ENCODE measurements at places on chromosomes 16 and 17.

DNA sequence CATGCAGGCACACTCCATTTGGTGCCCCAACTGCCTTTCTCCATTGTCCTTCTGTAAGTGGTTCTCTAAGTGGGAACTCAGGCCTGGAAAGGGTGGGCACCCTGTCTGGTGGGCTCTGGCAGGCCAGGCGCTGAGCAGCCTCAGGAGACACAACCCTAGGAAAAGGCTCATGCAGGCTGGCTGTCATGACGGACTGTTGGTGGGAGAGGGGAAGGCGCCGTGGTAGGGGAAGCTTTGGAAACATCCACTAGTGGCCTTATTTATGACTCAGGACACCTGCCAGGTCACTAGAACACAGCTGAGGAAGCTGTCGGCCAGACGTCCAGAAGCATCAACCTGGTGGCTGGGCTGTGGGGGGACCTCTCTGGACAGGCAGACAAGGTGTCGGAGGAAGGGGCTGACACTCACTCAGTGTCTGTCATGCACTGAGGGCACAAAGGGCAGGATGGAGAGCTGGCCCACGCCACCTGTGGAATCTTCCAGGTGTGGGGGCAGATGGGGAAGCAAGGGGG lies 216.0 kb downstream of the SEC14L1 start:
- no peak for DNase-seq

DNA sequence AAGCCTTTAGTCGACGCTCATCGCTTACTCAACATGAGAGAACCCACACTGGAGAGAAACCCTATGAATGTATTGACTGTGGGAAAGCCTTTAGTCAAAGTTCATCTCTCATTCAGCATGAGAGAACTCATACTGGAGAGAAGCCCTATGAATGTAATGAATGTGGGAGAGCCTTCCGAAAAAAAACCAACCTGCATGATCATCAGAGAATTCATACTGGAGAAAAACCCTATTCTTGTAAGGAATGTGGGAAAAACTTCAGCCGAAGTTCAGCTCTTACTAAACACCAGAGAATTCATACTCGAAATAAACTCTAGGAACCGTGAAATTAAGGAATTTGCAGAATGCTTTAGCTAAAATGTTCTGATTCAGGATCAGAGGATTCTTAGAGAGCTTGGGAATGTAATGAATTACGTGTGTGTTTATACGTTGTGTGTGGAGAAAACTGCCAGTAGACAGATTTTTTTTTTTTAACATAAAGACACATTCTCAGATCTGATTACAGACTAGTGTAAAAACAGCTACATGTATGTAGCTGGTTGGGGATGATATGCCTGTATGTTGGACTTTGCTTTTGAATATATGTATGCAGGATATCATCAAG lies 25.4 kb downstream of the ZFP90 start:
- DNase-seq, result no peak

DNA sequence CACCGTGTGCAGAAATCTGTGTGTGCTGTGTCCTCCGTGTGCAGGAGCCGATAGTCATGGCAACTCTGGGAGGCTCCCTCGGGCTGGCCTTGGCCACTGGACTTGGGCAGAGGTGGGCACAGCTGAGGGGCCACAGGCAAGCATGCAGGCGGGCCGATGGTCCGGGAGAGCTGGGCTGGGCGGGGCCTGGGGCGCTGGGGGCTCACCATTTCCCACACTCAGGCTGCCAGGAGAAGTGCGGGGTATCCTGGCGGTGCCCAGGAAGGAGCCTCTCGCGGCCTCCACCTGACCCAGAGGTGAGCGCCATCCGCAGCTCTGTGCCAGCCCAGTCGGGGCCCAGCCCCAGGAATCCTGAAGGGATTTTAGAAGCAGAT lies 28.4 kb downstream of the BAHCC1 start:
- DNase-seq, result no peak

GRCh38 chr16:72847187-72848027 lies 200.5 kb downstream of the ZFHX3 start:
- peak; percentile 9 for DNase-seq

GRCh38 chr16:67833030-67833414 lies 9.1 kb upstream of the THAP11 start:
- peak; percentile 17 for DNase-seq

GRCh38 chr16:67336648-67337047 lies 10.0 kb downstream of the LRRC36 start:
- no peak for DNase-seq

DNA sequence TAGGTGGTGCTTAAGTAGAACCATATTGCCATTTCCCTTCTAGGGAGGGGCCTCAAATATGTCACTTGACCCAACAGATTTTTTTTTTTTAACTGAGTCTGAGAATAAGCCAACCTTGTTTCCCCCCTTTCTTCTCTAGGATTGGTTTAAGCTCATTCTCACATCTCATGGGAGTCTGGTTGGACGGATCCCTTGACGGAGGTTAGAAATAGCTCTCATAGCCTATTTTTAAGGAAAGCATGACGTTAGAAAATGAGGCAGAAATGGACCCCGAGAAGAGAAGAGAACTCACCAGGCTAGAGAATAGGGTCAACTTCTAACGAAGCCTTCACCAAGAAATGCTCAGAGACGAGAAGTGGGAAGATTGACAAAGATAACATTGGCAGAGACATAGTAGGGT lies 95.1 kb upstream of the ZFHX3 start:
- DNase-seq, result no peak

DNA sequence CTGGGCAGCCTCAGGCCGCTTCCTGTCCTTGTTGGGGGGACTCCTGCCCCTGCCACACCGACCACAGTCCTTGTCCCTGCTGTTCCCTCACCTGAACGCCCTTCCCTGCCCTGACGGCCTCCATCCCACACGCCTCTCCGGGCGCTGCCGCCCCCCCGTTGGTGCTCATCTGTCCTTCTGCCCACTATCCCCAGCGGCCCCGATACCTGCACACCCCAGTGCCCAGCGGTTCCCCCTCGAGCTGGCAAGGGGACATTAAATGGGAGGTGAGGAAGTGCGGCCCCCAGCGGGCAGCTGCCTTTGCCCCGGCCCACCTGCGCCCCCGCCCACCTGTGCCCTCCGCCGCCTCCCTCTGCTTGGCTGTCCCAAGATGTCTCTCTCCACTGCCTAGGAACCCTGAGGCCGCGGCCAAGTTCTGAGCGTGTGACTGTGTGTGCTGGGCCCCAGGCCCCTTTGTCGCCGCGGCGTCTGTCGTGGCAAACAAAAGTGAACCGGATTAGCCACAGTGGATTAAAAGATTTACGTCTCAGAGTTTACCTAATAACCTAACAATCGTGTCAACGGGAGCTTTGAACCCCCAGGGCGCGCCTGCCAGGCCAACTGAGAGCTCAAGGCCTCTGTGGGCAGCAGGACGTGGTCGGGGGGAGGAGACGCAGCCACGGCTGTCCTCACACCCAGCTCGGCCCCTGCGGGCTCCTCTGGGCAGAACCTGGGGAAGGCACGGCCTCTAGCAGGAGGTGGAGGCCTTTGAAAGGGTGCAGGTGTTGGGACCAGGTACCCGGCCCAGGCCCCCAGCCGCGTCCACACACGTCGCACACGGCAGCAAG lies 7.6 kb upstream of the AXIN1 start:
- no peak for DNase-seq

DNA sequence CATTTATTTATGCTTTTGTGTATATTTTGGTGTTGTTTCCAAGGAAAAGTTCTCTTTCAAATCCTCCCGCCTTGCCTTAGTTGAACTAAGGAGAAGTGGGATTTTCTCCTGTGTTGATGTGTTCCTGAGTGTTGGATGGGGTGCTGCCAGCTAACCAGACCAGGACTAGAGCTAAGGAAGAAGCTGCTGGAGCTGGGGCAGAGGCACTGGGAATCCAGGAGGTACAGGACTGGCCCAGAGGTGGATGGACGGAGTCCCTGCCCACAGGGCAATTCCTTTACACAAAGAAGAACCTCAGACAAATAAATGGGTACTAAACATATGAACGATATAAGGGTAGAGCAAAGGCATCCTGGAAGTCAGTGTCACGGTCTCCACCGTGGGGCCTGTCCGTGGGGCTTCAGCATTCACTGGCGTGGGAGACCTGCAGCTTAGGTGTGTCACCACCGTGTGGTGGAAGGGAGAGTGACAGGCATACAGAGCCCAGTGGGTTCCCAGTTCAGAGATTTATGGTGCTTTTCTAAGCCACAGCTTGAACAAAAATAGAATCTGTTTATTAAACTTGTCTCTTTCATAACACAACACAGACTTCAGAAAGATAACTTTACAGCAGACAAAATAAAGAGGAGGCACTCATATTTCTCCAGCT lies 270.7 kb downstream of the NTN1 start:
- DNase-seq, result peak; percentile 54

- no peak for DNase-seq
These were observed 811 bp upstream of the MAP2K3 start for GRCh38 chr17:21283482-21284318.

GRCh38 chr17:81961521-81962498 lies 823 bp upstream of the NOTUM start:
- no peak for DNase-seq

DNA sequence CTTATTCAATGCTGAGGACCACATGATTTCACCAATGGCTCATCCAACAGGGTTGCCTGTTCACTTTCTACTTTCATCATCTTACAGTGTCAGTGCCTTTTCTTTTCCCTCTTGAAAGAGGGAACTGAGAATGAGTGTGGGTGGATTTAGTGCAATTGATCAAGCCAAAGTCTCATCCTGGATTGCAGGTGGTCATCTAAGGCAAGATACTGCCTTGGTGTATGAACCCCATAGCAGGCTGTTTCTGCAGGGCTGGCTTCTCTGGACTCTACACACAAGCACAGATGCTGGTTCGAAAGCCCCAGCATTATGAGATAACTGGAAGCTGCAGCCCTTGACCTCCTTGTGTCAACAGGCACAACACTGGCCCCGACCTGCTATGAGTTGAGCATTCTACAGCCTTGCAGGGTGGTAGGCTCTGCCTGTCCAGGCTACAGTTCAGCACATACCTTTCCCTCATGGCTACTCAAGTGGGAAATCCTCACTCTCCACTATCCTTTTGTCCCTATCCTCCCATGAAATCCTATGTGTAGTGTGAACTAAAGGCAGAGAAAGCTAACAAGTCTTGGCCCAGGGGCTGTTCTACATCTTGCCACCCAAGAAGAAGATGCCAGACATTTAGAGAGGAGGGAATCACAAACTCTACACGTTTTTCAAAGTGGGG lies 358.7 kb downstream of the SLC39A11 start:
- DNase-seq, result no peak

- DNase-seq, result peak; percentile 32
These were observed 8.1 kb downstream of the TMEM97 start for GRCh38 chr17:28327031-28327607.

- DNase-seq, result no peak
These were observed 23.8 kb downstream of the OGFOD1 start for GRCh38 chr16:56475201-56475600.
